ENCODE measurements at places on chromosomes 16 and 17.
A peak's percentile ranks its signal among the peaks of the same experiment; 100 is the strongest.

GRCh38 chr16:11139326-11140097, 116.5 kb downstream of the SOCS1 start:
- no peak for DNase-seq

GRCh38 chr16:61957075-61957855, 79.0 kb downstream of the CDH8 start:
- DNase-seq, result no peak

GRCh38 chr16:86578611-86579267, 390 bp downstream of the FOXL1 start:
- no peak for DNase-seq

DNA sequence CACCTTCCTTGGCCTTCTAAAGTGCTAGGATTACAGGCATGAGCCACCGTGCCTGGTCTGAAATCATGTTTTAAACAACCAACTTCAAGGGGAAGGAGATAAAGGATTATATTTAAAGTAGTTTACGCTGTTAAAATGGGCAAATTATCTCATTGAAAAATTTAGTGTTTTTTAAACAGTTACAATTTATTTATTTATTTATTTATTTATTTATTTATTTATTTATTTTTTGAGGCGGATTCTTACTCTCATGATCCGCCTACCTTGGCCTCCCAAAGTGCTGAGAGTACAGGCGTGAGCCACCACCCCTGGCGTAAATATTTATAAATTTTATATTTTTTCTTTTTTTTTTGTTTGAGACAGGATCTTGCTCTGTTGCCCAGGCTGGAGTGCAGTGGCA, 22.2 kb downstream of the CDK12 start:
- no peak for DNase-seq

- DNase-seq, result no peak
Measured at GRCh38 chr16:66834746-66835145, 4.0 kb upstream of the NAE1 start.

DNA sequence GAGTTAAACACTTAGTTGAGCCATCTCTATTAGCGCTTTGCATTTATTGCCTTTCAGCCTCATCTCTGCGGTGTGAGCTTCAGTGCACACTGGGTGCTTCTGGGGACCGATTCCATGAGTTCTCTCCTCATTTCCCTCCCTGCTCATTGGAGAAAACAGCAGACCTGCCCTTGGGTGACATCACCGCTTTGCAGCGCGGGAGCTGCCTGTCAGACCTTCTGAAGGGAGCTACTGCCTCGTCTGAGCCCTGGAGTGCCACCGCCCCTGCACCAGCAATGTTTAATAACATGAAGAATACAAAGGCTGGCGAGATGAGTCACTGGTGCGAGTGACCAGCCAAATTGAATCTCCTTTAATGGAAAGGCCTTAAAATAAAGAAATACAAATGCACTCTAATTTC, 30.2 kb upstream of the CPPED1 start:
- no peak for DNase-seq

DNA sequence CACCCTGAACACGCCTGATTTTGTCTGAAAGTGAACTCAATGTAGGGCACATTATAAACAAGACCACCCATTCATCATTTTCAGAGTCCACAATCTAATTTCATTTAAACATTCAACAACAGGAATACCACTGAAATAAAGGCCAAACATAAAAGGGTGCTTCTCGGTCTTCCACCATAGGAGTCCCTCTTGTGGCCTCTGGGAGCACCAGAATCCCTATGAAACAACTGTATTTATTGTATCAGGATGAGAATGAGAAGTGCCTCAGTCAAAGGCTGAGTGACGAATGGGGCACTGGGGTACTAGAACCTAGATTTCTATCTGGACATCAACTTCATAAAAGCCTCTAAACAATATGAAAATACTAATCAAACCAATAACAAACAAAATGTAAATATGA, 40.4 kb downstream of the NXPH3 start:
- no peak for DNase-seq

GRCh38 chr17:40750391-40750790, 4.7 kb downstream of the KRT25 start:
- no peak for DNase-seq

GRCh38 chr17:81437191-81437651, 42.0 kb downstream of the BAHCC1 start:
- no peak for DNase-seq

GRCh38 chr16:19102187-19102872, 11.4 kb upstream of the ITPRIPL2 start:
- no peak for DNase-seq

- DNase-seq, result no peak
Measured at GRCh38 chr17:33371377-33371776, 78.3 kb upstream of the ASIC2 start.

DNA sequence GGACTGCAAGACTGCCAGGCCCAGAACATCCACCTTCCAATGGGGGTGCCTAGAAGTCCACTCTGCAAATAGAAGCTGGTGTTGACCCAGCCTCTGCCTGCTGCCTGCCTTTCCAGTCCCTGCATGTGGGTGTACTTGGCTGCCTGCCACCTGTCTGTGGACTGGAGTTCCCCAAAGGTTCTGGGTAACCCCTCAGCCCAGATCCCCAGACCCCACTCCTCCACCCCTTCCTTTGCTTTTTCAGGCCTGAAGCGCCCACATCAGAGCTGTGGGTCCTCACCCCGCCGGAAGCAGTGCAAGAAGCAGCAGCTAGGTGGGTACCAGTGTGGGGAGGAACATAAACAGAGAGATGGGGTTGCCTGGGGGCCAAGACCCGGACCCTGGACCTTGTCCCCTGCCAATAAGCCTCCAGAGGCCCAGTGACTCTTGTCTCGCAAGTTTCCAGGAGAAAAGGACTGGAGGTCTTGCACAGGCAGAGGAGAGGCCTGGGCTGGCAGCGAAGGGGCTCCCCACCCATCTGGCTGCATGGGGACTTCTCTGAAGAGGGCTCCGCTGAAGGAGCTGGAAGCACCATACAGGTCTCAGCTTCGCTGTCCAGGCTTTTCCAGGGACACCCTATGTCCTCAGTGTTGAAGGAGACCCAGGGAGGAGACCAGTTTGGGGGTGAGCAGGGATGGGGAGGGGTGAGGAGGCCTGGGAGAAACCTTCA, 34.3 kb downstream of the NLRC5 start:
- DNase-seq, result no peak

- DNase-seq, result no peak
Measured at GRCh38 chr16:50731130-50731988, 10.5 kb upstream of the CYLD start.

- no peak for DNase-seq
Measured at GRCh38 chr16:23245268-23245667, 56.8 kb upstream of the SCNN1B start.

DNA sequence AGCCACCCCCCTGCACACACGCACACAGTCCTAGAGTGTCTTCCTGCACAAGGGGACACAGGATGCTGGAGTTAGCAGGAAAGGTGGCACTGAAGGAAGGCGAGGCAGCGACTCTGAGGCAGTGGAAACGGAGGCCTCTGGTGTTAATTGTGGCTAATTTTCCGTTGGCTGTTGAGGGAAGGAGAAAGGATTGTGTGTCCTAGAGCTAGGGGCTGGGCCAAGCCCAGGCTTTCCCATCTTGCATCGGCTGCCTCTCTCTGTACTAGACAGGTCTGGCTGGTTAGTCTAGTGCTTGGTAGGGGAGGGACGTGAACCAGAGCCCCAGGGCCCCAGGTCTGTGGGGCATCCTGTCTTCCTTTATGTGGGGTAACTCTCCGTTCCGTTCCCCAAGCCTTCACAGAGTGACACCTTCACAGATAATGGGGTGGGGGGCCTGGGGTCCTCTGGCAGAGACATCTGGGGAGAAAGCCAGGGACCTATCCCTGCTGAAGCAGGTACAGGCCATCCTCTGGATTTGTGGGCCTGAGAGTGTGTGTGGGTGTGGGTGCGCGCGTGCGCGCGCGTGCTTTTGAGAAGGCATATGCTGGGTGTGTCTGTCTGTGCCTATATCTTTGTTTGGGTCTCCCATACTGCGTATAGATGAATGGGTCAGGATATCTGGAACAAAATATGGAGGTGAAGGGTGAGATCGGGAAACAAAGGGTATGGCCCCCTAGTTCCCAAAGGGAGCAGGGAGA, at the start of gene CHD3:
Gene CHD3, plus strand, starts transcription at position 606 of the 737 bp plus-strand sequence. CDS start 212 bp downstream, outside the sequence.
- DNase-seq, result no peak

DNA sequence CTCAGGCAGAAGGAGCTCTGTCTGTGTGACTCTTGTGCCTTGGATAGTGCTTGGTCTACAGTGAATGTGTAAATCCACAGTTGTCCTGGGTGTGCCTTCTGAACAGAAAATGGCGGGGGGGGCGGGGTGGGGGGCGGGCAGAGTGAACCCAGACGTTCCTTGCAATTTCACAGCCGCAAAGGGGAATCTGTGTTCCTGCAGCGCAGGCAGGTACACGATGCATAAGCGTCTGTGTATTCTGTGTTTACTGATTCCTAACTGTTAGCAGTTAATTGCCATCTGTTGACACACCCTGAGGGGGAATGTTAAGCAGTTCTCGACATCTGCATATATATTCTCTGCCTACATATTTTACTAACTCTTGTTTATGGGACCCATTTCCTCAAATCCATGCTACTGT, 123.5 kb upstream of the ZFHX3 start:
- no peak for DNase-seq

DNA sequence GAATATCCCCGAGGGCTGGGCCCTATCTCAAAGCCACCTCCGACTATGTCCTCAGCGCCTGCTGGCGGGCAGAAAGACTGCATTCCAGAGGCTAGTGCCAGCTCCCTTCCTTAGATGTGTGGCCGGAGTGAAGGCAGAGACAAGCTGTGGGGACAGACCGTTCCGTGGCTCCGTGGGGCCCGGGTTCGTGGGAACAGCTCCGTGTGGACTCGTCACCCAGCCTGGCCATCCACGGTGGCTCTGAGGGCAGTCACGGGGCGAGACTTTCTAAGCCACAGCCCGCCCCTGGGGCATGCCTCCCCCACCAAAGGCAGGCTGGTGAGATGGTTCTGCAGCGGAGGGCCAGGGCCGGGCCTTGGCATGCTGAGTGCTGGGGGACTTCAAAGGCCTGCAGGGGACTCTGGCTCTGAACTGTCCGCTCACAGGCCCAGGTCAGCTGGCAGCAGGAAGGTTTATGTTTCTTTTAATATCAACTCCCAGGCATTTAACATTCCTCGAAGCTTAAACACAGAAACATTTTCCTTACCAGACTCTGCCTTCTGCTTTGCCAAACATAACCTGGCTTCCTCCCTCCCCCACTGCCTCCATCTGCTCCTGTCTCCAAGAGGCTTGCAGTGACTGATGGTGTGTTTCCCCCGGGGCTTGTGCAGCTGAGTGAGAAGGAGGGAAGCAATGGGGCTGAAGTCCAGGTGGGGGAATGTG, 50.4 kb downstream of the TIMM22 start:
- no peak for DNase-seq

GRCh38 chr16:82732461-82732860, 105.7 kb downstream of the CDH13 start:
- DNase-seq, result no peak

GRCh38 chr16:9708972-9709620, 473.1 kb downstream of the GRIN2A start:
- no peak for DNase-seq

- no peak for DNase-seq
Measured at GRCh38 chr16:391885-392335, 5.1 kb upstream of the NME4 start.

DNA sequence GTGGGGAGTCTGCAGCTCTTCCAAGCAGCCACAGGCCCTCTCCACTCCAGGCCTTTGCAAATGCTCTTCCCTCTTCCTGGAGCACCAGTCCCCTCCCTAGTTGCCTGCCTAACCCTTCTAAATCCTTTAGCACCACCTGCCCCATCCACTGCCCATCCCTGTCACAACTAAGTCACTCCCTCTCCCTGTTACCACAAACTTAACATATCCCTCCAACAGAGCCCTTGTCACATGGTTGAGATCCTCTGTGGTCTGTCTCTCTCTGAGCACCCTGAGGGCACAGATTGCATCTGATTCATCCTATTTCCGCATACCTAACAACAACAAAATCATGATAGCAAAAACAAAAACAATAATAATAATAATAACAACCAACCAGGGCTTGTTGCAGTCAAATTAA, 11.0 kb upstream of the BEAN1 start:
- no peak for DNase-seq

GRCh38 chr16:15765880-15766279, 90.9 kb downstream of the MYH11 start:
- peak; percentile 36 for DNase-seq

DNA sequence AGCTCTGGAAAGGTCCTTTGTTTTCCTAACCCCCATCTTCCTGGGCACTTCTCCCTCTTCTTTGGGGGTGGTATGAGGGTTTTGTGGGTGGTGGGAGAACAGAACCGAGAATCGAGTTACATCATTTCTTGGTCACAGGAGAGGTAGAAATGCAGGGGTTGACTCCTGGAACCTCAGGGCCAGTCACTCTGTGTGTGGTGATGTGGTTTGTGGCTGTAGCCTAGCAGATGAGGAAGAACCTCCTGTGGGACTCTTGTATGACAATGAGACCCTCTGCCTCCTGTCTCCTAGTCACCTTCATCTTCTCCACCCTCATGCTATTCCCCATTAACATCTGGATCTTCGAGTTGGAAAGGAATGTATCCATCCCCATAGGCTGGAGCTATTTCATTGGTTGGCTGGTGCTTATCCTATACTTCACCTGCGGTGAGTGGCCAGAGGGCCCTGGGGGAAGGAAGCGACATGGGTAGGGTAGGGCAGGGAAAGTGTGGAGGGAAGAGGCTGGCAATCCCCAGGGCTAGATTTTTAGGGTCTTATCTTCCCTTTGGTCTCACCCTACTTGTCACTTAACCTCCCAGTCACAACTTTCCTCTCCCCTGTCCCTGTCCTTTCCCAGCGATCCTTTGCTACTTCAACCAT, 5.5 kb downstream of the ODF4 start:
- DNase-seq, result no peak

DNA sequence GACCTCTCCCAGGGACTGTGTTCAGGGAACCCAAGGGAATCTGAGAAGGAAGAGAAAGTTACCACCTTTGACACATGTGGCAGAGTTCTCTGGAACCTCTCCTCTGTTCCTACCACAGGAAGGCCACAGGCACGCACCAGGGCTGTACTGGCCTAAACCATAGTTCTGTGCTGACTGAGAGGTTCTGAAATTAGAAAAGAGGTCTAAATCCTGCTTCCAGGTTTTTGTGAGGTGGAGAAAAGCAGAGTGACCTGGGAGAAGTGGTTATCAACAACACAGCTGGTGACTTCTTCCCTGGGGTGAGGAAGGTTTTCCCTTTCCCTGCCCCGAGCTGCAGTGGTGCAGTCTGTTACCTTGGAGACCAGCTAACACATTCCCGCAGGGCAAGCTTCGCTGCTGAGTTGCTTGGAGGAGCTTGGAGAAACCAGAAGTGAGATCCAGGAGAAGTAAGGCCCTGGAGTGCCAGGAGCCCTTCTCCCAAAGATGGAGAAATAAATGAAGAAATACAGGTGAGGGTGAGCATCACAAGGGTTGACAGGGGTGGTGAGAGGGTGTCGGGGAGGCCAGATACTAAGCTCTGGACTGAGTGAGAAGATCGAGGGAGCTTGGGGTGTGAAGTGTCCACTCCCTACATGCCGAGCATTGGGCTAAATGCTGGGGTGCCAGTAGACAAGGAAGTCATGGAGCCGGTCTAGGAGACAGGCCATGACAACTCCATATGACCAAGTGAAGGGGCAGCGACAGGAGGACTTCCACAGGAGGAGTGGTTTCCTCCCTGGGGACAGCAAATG, at the start of gene VWA3A:
Gene VWA3A, plus strand, starts transcription at position 399 of the 791 bp plus-strand sequence. Its CDS starts 97 bp downstream, at position 496.
- DNase-seq, result no peak

GRCh38 chr17:67067571-67068482, 23.5 kb downstream of the CACNG1 start:
- no peak for DNase-seq

GRCh38 chr16:59249011-59249410, 514.9 kb upstream of the GOT2 start:
- no peak for DNase-seq

GRCh38 chr16:19822533-19822932, 62.1 kb downstream of the GPRC5B start:
- no peak for DNase-seq

- no peak for DNase-seq
Measured at GRCh38 chr17:62919388-62919787, 46.6 kb upstream of the TANC2 start.

All from Panc1 (cell line).